ENCODE measurements at places on chromosomes 1 and 21. TPM values are rescaled to one million over a fixed set of nuclear protein-coding genes. Genes with fewer than 3 reads are reported as not detected.

GRCh38 chr1:84254703-84255238, 46.7 kb upstream of the SAMD13 start:
- DNase-seq, result no peak

- DNase-seq, result no peak
Observed at GRCh38 chr1:178798232-178798861, 72.5 kb downstream of the ANGPTL1 start.

The OR2L8 gene
- not detected for total RNA-seq

The CELA3B gene
- total RNA-seq, result 3.1 TPM

GRCh38 chr1:246622035-246622652, 55.9 kb downstream of the CNST start:
- DNase-seq, result no peak

GRCh38 chr21:38346286-38346685, 89.5 kb downstream of the KCNJ15 start:
- DNase-seq, result no peak

GRCh38 chr1:153277852-153278251, 18.4 kb downstream of the LORICRIN start:
- peak; percentile 43 for DNase-seq

DNA sequence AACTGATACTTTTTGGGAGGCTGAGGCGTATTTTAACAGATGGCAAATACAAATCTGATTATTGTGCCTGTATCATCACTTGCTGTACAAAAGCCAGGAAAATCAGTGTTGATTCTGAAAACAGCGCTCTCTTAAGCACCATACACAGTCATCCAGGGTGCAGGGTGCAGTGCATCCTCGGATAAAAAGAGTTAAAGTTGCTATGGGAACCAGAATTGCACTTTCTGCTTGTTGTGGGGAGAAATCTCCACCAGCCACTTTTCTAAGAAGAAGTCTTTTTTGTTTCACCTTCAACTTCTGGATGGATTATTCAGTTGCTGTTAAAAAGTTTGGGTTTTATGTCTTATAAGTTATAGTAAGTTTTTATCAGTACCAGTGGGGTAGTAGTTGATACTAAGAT, 3.8 kb downstream of the LAMC1 start:
- DNase-seq, result no peak

GRCh38 chr1:52697795-52698674, at the start of gene COA7:
COA7 (minus strand) TSS chr1:52698347; CDS start chr1:52698326, 21 bp downstream.
- DNase-seq, result peak; percentile 94

DNA sequence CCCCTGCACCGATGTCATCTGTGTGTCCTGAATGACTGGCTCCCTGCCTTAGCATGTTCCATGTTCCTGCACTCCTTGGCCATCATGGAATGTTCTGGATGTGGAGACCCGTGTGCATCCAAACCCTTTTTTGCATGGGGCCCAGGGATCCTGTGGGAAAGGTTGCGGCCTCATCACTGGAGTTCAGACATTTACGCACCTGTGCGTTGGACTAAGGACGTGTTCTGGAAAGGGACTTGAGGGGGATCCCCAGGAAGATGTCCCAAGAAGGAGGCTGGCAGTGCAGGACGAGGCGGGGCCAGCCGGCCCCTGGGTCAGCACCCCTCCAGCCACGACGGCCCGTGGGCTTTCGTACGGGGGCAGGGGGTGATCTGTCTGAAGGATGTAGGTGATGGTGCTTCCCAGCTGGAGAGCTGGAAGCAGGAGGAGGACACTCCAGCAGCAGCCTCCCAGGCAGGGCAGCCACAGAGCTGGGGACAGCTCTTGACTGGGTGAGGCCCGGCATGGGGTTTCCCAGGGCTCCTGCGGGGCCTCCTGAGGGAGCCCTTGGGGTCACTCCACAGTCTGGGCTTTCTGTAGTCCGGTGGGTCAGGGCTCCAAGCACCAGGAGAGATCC, 67.2 kb downstream of the SCCPDH start:
- no peak for DNase-seq

DNA sequence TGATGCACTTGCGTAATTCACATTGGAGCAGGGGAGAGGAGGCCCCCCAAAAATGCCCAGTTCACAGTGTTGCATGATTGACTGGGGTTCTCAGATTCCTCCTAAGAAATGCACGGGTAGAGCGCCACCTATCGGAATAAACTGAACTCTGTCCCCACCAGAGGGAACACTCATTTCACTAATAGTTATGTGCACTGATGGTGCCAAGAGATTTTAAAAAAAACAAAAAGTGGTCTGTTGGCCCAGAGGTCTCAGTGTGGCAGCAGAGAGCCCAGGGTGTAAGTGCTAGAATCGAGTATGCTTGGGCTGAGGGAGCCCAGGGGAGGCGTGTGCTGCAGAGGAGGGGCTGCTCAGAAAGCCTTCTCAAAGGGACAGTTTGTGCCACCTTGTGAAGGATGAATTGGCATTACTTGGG, 6.9 kb downstream of the PINK1 start:
- peak; percentile 78 for DNase-seq

GRCh38 chr21:17921579-17922530, 102.7 kb upstream of the C21orf91 start:
- DNase-seq, result no peak

The C1orf87 gene
- not detected for total RNA-seq

DNA sequence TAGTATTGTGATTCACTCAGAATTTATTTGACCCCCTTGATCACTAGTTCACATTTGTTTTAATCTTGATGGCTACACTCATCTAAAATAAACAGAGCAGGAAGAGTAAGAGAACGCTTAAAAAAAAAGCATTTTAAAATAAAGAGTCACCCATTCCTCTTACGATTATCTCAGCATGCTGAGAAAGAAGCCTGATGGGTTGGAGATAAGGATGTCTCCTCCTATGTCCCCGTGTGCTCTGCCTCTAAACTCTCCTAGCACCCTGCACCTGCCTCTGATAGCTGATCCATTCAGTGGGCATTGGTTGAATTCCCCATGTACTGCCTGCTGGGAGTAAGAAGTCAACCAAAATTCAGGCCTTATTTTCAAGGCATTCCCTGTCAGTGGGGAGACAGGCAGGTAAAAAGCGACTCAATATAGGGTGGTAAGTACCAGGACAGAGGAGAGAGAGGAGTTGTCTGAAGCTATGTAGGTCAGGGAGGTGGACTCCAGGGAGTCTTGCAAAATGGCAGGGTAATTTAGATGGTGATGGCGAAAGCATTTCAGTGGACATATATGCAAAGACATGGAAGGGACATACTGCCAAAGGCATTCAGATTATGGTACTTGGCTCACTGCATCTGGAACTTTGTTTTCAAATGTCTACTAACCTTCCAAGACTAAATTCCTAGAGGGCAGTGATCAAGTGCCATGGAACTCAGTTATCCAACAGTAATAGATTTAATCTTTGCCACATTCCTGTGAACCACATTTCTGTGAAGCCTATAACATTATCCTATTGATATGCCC, 18.4 kb downstream of the ELAVL4 start:
- no peak for DNase-seq

DNA sequence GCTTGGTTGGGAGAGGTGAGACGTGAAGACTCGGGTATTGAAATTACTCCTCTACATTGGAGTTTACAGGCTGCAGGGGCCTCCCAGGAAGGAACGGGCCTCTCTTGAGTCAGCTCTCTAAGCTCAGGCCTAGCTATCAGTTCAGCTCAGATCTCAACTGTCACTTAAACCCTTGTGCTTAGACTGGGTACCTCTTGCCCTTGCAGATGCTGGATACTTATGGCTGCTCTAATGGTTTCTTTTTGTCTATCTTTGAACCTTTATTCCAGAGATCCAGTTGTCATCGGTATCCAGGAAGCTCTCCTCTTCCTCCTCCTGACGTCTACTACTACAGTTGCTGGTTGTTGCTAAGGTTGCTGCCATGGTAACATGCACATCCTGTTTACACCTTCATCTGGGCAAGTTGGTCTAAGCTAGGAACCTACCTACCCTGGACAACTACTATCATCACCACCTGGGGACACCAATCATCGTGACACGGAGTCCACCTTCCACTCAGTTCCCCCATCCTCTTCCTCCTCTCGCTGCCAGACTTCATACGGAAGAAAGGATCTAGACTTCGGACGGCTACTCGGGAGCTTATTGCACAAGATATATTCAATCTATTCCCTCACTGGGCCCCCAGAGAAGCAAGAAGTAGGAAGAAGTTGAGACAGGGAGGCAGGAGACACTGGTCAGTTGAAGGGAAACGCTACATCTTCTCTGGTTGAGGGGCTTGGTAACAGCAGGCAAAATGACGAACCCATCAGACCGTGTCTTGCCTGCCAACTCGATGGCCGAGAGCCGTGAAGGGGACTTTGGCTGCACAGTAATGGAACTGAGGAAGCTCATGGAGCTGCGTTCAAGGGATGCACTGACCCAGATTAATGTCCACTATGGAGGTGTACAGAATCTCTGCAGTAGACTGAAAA, 56.1 kb downstream of the ATP2B4 start:
- DNase-seq, result peak; percentile 59

The CCDC27 gene
- not detected for total RNA-seq

- no peak for DNase-seq
Observed at GRCh38 chr1:83910461-83910860, 88.5 kb downstream of the TTLL7 start.

- peak; percentile 95 for DNase-seq
Observed at GRCh38 chr1:34843392-34844251, 15.9 kb downstream of the SMIM12 start.

DNA sequence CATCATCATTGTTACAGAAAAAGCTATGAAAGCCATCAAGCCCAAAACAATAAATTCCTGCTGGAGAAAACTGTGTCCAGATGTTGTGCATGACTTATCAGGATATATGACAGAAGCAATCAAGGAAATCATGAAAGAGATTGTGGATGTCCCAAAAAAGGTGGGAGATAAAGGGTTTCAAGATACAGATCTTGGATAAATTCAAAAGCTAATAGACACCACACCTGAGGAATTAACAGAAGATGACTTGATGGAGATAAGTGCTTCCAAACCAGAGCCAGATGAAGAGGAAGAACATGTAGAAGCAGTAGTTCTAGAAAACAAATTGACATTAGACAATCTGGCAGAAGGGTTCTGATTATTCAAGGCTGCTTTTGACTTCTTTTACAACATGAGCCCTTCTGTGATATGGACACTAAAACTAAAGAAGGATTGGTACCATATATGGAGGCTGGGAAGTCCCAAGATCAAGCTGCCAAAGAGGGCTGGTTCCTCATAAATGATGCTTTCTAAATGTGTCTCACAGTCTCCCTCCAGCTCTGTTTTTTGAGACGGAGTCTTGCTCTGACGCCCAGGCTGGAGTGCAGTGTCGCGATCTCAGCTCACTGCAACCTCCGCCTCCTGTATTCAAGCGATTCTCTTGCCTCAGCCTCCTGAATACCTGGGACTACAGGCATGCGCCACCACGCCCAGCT, 32.1 kb upstream of the LRIG2 start:
- DNase-seq, result no peak

The GBP6 gene
- not detected for total RNA-seq

The DENND2D gene
- 0.36 TPM for total RNA-seq

- no peak for DNase-seq
Observed at GRCh38 chr1:245501633-245502032, 346.8 kb downstream of the KIF26B start.

The PRAMEF6 gene
- total RNA-seq, result not detected

The UTP25 gene
- 10.7 TPM for total RNA-seq

DNA sequence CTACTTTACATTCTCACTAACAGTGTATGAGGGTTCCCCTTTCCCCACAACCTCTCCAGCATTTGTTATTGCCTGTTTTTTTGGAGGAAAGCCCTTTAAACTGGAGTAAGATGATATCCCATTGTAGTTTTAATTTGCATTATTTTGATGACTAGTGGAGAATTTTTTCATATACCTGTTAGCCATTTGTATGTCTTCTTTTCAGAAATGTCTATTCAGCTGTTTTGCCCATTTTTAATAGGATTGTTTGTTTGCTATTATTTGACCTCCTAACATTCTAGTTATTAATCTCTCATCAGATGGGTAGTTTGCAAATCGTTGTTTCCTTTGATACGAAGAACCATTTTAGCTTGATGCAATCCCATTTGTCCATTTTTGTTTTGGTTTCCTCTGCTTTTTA, 165.0 kb downstream of the GLUL start:
- DNase-seq, result no peak

- no peak for DNase-seq
Observed at GRCh38 chr1:229880271-229881170, 186.5 kb upstream of the GALNT2 start.

DNA sequence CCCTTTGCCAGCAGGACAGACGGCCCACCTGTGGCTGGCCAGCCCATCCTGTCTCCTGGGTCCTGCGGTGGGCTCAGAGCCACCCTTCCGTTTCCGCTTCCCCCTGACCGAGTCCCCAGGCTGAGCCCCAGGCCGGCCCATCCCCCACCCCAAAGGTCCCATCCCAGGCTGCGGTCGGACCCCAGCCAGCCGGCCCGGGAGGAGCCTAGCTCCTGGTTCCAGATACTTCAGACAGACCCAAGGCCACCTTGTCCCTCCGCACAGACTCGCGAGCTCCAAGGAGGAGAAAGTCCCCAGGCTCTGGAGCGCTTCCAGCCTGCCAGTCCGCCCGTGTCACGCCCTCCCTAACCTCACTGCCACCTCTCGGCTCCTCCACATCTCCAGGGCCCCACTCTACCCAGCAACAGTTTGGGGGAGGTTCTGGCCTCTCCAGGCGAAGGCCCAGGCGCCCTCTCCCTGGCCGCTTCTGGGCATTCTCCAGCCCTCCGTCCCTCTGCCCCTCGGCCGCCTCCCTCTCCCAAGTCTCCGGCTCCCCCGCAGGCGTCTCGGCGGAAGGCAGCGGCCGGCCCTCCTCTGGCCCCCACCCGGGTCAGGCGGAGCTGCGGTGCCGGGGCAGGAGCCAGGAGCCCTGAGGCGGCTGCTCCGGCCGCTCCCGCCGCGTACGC, 835 bp downstream of the LRRN2 start:
- DNase-seq, result no peak

DNA sequence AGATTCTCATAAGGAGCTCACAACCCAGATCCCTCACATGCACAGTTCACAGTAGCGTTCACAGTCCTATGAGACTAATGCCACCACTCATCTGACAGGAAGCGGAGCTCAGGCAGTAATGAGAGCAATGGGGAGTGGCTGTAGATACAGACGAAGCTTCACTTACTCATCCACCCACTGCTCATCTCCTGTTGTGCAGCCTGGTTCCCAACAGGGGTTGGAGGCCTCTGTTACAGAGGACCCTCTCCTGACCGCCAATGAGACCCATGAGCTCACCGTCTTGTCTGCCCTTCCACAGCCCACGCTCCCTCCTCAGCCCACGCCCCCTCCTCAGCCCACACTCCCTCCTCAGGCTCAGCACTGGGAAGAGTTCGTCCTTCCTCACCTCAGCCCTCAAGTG, 39.6 kb downstream of the RSPH1 start:
- peak; percentile 28 for DNase-seq

DNA sequence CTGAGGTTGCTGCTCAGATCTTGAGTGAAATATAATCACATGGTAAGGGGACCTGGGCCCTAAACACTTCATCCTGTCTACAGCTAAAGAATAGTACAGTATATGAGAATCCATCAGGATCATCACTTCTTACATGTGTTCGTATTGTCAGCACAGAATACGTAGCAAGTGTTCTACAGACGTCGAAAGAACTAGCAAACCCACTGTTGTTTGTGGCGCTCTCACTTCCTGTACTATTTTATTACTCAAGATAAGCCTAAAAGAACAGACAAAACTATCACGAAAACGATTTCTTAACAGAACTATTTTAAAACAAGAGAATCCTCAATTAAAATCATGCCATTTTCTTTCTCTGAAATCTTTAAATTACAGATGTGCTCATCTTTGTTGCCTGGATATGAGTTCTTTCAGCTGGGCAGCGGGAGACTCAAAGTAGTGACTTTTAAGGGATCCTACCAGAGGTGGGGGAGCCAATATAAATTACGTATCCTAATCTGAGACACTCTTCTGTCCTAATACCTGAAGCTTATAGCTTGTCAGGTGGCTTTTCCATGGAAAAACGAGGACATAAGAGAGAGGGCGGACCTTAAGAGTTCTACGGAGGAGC, 724 bp downstream of the ST7L start:
- DNase-seq, result no peak

GRCh38 chr1:234918181-234918841, 210.3 kb downstream of the TOMM20 start:
- no peak for DNase-seq
